ENCODE measurements at places on chromosomes 2 and 18. TPM values are rescaled to one million over a fixed set of nuclear protein-coding genes. Genes with fewer than 3 reads are reported as not detected.
A peak's percentile ranks its signal among the peaks of the same experiment; 100 is the strongest.

The R3HDM1 gene
- 40.5 TPM for total RNA-seq

The VIL1 gene
- not detected for total RNA-seq

The ABCB11 gene
- total RNA-seq: not detected

The IL1B gene
- 1.3 TPM for total RNA-seq

The COL4A4 gene
- not detected for total RNA-seq

The APOB gene
- not detected for total RNA-seq

The TEX44 gene
- not detected for total RNA-seq

GRCh38 chr18:22436136-22436535, 18.4 kb upstream of the CTAGE1 start:
- DNase-seq: no peak

DNA sequence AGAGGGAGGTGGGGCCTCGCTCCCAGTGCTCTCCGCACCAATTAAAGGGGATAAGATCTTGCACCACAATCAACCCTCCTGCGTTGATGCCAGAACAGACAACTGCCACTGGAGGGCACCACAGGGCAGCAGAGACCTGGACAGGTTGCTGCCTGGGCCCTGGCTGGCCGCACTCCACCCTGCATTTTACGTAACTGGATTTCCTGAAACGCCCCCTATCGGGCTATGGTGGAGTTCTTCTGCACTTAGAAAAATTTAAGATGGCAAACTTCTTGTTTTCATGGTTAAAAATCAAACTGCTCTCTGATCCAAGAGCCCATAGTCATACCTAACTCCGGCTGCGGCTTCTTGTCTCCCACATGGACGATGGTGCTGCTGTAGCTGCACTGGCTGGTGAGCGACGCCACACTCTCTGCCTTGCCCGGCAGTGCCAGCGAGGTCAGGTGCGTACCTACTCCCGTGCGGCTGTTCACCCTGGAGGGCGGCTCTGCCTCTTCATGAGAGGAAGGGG, 16.8 kb upstream of the HES6 start:
- peak; percentile 82 for DNase-seq

GRCh38 chr2:6764968-6765723, 100.6 kb downstream of the CMPK2 start:
- DNase-seq: no peak

- no peak for DNase-seq
Measured at GRCh38 chr18:31965316-31965970, 22.5 kb upstream of the TRAPPC8 start.

GRCh38 chr2:27573452-27573851, 9.4 kb upstream of the ZNF512 start:
- DNase-seq: no peak

- DNase-seq: no peak
Measured at GRCh38 chr18:45100321-45101105, 419.8 kb downstream of the SETBP1 start.

GRCh38 chr2:217356781-217357180, 496.9 kb upstream of the TNP1 start:
- DNase-seq: no peak

- DNase-seq: no peak
Measured at GRCh38 chr18:10100941-10101701, 187.3 kb downstream of the VAPA start.

DNA sequence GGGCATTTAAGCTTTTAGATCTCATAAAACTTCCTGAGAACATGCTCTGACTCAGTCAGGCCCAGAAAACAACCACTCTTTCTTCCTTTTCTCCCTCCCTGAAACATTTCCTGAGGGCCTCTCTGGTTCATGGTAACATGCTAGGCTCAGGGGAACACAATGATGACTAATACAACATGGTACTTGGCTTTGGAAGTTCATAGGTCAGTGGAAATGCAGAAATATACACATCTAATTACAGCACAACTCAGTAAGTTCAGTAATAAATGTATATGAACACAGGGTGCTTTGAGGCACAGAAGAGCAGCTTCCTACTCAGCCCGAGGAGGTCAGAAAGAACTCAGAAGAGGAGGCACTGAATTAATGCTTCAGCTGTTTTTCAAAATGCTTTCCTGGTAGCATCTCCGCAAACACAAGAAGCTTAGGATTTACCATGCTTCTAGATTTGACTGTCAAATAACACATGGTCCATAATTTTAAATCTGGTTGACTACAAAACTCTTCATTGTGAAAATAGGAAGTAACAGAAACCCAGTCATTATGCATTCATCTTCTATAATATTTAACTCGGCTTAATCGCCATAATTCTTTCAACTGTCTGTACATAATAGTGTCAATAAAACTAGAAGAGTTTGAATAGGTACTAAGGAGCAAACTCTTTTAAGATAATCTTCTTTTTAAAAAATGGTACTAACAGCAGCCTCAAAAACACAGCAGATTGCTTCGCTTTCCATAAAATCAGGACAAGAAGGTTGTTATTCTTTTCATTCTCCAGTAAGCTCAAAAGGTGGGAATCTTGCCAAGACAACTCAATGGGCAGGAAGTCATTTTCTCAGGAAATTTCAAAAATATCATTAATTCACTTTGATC, 251.3 kb downstream of the DLGAP1 start:
- no peak for DNase-seq

DNA sequence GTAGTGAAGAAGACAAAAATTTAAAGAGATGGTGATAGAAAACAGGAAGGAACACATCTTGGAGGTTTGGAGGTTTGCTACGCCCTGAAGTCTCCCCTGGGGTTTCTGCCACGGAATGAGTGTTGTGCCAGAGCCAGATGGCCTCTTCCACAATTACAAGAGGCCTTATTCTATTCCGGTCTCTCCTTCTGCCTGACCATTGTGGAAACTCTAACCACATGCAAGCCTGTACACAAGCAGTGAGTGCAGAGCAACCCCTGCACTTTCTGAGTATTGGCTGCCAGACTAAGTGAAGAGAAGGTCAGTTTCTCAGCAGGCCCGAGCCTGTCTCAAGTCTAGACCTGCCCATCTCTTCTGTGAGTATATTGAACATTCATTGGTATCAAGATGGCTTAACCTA, 22.7 kb upstream of the MYO1B start:
- no peak for DNase-seq

GRCh38 chr18:59040770-59041148, 98.9 kb upstream of the SEC11C start:
- DNase-seq: no peak

DNA sequence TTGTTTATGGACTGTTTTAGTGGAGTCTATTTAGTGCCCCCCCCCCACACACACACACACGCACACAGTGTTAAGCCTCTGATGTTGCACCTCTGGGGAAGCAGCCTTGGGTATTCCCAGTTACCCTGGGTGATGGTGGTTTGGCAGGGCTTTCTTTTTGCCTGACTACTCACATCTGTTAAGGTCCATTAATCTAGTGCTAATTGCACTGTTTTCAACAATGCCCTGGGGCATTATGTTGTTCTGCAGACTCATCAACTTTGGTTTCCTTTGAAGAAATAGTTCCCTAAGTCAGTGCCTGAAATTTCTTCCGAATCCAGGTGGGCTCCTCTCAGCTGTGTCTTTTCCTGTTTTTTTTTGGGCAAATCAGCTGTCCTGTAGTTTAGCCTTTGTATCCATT, 34.7 kb downstream of the SPOPL start:
- DNase-seq: no peak

DNA sequence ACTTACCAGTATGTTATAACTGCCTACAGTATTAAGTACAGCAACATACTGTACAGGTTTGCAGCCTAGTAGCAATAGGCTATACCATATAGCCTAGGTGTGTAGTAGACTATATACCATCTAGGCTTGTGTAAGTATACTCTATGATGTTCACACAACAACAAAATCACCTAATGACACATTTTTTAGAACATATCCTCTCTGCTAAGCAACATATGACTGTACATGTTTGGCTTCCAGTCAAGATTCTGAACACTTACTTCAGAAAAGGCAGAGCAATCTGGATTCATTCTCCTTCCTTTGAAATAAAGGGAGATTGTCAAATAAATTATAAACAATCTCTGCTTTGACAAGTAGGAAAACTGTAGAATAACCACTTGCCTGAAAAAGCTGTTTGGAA, 81.8 kb downstream of the EXOC6B start:
- DNase-seq: no peak

GRCh38 chr2:95578539-95578938, 13.3 kb upstream of the TRIM43 start:
- DNase-seq: no peak

DNA sequence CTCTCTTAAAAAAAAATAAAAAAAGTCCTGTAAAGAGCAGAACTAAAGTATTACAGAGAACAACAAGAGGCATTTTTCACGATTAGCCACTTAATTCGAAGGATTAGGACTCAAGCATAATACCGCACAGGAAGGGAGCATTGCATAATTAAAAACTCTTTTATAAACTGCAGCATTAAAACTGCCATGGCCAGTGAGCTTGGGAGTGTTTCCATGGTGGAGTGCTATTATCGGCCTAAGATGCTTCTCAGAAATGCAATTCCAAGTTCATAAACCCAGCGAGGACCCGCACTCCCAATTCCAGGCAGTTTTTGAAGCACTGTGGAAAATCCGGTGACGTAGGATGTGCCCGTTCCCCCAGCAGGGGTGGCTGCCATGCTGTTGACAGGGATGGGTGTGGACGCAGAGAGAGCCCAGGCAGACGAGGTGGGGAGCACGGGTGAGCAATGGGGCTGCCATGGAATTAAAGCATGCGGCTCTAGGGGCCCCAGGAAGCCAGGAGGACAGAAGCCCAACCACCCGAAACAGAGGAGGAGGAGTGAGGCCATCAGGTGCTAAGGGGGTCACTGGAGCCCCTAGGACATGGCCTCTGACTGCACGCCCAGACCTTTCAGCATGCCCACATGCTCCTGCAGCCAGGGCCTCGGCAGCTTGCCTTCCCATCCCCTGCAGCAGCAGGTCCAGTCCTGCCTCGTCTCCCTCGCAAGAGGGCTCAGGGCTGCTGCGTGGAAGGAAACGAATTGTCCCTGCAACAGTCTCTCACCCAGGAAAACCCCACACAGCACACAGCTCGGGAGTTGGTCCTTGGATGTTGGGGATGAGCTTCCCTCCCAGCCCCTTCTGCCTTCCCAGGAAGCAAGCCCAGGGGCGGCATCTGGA, 233.4 kb downstream of the NDUFA10 start:
- no peak for DNase-seq

GRCh38 chr2:18077231-18077630, 198.8 kb downstream of the KCNS3 start:
- DNase-seq: no peak

DNA sequence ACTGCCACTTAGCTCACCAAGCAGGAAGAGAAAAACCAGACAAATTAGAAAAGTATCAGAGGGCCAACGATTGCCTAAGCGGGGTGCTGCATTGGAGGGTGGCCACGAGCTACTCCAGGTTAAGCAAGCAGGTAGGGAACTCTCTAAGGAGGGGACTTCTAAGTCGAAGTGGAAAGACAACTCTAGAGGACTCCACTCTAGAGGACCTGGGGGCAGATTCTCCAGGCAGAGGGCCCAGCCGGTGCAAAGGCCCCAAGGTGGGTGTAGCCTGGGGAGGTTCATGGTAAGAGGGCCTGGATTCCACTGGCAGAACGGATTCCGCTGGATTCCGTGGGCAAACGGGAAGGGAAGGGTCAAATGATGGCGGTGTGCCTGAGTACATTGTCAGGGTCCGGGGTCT, 12.7 kb downstream of the FBLN7 start:
- DNase-seq: no peak

- DNase-seq: no peak
Measured at GRCh38 chr18:22175346-22175745, 6.0 kb downstream of the GATA6 start.

- DNase-seq: no peak
Measured at GRCh38 chr2:171158790-171159371, 1.8 kb downstream of the TLK1 start.

DNA sequence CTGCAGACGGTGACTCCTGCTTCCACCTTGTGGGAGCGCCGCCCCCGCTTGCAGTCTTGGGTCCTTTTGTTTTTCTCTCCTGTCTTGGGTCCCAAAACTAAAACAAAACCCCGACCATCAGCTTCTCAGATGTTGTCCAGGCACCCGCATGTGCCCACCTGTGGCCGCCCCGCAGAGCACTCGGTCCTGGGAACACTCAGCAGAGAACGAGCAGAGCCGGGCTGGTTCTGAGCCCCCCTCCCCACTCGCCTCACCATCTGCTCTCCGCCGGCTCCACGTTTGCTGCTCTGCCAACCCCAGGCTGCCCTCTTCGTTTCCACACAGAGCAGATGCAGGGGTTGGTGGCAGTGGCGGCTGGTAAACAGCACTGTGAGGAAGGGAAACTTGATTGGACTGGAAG, 38.5 kb downstream of the CTDP1 start:
- DNase-seq: no peak

GRCh38 chr2:161905389-161906046, 168.5 kb downstream of the DPP4 start:
- DNase-seq: peak; percentile 14

GRCh38 chr2:165015052-165015642, 59.8 kb upstream of the SLC38A11 start:
- peak; percentile 28 for DNase-seq

DNA sequence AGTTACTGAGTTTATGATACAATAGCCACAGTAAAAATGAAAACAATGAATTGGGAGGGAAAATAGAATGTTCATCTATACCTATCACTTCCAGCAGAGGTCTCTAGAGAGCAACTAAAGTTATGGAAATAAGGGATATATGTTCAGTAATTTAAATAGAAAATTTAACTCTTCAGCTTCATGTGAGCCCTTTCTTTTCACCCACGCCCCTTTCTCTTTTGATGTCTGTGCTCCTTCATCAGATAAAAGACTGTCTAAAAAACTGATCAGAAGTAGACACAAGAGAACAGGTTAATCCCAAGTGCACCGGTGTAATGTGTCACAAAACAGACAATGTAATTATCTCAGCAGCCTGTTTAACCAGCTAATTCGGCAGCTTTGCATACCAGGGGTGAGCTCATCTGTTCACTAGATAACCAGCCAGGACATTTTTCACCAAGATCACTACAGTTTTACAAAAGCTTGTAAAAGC, 238.5 kb upstream of the ERBB4 start:
- peak; percentile 13 for DNase-seq

DNA sequence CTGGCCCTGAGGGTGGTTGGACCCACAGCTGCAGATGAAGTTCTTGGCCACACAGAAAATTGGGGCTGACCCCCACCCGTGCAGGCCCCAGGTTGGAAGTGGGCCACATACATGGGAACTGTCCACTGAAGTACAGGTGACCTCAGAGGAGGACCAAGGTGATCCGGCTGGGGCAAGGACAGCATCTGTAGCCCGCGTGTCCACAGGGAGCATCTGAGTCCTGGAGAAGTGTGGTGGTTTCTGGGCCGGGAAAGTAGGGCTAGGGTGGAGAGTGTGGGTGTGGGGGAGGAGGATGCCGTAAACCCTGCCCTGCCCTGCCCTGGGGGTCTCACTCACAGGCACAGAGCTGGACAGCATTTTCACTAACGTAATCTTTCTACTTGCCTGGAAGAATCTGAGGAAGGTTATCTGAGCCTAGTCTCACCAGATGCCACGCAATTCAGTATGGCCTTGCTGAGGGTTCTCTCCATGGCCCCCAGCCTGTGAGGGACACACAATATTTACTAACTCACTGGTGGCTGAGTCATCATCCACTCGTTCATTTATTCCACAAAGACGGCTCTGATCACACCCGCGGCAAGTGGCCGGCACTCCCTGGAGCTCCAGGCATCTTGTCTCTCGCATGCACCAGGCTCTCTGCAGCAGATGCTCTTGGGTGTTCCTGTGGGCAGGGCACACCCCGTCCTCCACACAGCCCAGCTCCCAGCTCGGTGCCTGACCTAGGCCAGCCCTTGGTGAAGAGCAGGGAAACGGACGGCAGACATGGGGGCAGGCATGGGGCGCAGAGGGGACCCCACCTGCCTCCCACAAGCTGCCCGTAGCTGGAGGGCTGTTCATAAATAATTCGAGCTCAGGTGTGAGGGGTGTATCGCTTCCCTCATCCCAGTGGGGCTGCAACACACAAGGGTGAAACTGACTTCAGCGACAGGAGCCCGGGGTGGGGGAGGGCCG, 51.2 kb downstream of the INHBB start:
- DNase-seq: no peak

Measured in CD4-positive, alpha-beta memory T cell (primary cell).